Uterus (tissue), 4 donors: ENCODE measurements at places on chromosomes 12 and 14.

- DNase-seq = peak; percentile 37
These were observed 703 bp downstream of the NOVA1 start for GRCh38 chr14:26597071-26597588.

GRCh38 chr12:85662207-85662602, 174.0 kb downstream of the RASSF9 start:
- DNase-seq = no peak

DNA sequence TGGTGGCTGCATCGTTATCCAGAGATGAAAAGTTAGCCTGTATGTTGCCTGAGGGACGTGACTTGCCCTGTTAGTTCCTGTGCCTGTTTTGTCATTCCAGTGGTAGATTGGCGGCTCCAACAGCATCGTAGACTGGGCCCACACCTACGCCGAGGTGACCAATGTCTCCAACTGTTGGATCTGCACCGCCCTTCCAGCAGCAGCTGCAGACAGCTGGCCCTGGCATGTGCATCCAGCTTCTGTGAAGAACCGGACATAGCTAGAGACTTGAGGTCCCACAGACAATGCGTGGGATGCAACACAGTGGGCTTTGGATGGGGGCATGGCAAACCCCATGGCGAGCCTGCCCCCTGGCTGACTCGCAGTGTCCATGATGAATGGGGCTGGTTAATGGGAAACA, 93.0 kb upstream of the TMPO start:
- DNase-seq = no peak

DNA sequence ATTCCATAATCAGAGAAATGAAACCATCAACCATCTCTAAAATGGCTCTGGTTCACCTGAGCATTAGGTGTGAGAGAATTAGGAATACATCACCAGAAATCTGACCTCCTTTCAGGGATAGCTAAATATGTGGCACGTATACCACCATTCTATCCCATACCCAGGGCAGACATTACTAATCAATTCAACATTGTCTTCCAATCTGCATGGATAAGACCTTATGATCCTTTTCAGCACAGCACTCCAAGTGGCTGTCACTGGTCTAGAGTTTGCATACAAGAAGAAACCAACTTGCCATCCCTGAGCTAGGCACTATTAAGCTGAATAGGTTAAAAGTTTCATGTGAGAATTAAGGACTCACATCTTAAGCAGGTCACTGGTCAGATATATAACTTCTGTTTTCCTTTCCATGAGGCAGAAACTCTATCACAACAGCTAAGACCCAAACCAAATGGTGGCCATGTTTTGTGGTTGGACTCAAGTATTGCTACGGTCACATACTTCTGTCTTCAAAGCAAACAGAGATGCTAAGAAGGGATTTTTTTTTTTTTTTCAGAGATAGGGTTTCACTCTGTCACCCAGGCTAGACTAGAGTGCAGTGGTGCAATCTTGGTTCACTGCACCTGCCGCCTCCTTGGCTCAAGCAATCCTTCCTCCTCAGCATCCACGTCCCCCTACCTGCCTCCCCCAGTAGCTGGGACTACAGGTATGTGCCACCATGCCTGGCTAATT, 249.0 kb downstream of the DPF3 start:
- no peak for DNase-seq

DNA sequence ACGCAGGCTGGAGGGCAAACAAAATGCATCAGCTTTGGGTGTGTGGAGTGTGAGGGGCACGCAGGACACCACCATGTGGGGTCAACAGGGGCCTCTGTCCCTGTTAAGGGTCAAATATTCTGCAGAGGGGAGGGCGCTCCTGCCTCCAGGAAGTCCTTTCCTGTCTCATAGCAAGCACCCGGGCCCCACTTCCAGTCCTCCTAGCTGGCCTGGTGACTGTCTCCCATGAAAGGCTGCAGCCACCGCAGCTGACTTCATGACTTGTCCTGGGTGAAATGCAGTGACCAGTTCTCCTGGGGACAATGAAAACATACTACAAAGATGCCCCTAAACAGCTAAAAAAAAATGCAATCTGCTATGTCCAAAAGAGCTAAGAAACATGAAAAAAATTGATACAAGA, 53.6 kb downstream of the LGMN start:
- DNase-seq = no peak

- no peak for DNase-seq
These were observed 1108.9 kb downstream of the BCL11B start for GRCh38 chr14:98162856-98163805.

DNA sequence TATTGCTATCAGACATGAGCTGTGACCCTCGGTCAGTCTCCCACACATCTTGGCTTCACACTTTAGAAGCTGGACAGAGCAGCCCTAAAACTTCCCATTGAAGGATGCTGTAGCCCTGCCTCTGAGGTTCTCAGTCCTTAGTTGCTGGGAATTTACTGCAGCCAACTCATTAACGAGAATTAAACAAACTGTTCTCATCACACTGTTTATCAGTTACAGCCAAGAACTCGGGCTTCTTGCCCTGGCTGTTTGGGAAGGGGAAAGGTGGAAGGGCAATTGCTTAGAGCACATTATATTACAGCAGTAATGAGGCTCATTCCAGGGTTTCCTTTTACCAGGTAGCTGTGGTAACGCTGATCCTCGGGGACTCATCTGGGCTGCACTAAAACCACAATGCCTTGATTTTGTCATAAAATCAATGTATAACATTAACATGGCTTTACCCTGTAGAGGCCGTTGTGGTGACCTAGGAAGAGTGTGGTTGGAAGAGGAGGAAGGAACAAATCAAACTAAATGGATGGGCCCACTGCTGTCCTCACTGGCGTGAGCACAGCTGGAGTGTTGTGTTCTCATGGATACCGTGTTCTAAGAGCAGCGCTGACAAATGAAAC, 87.1 kb downstream of the GPR135 start:
- DNase-seq = peak; percentile 40
